ENCODE measurements at places on chromosomes 12 and 14.

DNA sequence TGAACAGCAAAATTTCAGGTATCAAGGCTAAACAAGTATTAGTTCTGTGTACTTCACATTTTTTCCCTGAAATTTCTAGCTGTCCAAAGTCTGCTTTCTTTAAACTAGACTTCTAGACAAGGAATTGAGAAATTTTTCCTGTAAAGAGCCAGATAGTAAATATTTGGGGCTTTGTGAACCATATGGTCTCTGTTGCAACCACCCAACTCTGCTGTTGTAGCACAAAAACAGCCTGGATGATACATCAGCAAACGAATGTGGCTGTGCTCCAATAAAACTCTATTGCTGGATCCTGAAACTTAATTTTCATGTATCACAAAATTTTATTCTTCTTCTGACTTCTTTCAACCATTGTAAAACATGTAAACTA lies 96.0 kb upstream of the SLC38A4 start:
- DNase-seq, result no peak

DNA sequence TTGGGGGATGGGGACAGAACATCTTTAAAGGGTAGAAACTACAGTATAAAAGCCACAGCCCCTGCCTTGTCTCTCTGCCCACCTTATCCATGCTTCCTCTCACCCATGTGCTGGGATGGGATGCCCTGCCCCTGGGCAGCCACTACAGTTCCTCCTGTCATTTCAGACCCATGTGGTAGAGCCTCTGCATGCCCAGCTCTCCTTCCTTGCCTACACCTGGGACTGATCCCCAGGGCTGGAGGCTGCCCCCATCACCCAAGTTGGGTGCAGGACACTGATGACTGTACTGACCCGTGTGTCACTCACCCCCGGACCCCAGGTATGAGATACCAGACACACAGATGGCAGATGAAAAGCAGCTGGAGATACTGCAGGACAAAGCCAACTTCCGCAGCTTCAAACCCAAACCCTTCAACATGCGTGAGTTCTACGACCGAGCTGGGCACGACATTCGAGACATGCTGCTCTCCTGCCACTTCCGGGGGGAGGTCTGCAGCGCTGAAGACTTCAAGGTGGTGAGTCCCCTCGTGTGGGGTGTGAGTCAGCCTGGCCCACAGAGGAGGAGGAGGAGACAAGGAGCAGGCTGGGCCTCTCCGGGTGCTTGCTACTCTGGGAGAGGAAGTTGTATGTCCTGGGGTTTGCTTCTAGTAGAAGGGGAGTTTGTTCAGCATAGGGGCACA lies 2.2 kb downstream of the ASIC1 start:
- no peak for DNase-seq

DNA sequence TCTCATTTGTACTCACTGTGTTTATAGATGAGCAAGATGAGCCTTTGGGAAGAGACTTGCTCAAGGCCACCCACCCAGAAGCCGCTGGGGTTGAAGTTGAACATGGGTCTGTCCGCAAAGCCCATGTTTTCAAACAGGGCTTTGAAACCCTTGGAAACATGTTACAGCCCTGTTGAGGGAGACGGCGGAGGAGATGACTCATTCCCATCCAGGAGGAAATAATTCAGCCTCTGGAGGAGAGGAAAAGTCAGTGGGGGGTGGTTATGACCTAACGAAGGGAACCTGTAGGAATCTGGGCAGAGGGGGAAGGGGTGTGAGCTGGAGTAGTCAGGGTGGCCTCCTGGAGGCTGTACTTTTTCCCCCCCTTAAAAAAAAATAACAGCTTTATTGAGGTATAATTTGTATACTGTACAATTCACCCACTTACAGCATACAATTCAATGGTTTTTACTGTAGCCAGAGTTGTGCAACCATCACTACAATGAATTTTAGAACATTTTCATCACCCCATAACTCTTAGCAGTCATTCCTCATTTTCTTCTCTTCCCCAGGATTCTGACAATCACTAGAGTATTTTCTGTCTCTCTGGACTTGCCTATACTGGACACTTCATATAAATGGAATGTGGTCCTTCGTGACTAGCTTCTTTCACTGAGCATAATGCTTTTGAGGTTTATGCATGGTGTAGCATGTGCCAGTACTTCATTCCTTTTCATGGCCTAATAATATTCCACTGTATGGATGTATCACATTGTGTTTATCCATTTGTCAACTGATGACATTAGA lies 1.9 kb upstream of the RIN3 start:
- DNase-seq, result no peak

GRCh38 chr12:1924996-1925683 lies 6.7 kb upstream of the CACNA2D4 start:
- DNase-seq, result no peak

DNA sequence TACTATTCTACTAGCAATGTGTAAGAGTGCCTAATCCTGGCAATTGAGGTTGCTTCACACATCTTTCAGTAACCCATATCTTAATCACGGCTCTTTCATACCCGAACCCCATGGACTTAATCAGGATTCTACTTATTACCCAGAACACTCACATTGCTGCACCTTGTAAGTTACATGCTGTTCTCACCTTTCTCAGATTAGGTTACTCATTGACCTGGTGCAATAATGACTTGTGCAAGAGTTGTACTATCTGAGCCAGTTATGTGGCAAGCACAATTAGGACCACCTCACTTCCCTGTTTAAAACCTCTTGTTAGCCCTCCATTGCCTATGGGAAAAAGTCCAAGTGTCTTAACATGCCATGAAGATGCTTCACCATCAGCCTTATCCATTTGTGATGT lies 306.7 kb upstream of the E2F7 start:
- no peak for DNase-seq

DNA sequence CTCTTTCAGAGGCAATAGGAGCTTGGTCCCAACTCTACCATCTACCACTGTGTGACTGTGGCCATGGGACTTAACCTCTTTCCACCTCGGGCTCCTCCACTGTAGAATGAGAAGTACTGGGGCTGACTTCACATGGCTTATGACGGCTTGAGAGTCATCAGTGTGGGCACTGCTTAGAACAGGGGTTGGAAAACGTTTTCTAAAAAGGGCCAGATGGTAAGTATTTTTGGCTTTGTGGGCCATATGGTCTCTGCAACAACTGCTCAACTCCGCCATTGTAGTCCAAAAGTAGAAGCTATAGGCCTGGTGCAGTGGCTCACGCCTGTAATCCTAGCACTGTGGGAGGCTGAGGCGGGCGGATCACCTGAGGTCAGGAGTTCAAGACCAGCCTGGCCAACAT lies 69.2 kb upstream of the LTA4H start:
- DNase-seq, result no peak

- no peak for DNase-seq
These were observed 47.2 kb downstream of the PLCZ1 start for GRCh38 chr12:18690653-18691052.

Measured in NCI-H2081 treated with DMSO at 0.1 percent for 48 hours (cell line).